ENCODE measurements at places on chromosomes 16 and 17.

DNA sequence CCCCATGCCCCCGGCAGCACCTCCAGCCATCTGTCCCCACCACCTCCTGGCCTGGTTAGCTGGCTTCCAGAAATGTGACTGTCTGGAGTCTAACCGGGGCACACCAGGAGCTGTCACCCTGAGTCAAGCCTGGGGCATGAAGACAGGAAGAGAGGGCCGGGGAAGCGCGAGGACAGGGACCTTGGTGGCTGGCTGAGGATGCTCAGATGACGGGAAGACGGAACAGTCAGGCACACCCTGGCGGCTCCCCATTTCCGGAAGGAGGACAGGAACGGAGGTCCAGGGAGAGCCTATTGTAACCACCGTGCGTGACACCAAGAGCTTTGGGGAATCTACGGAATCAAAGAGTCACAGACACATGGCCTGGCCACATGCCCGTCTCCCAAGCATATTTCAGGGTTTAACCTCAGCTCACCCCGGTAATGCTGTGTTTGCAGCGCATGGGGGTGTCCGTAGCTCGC lies 51.7 kb downstream of the SDK2 start:
- DNase-seq, result no peak

DNA sequence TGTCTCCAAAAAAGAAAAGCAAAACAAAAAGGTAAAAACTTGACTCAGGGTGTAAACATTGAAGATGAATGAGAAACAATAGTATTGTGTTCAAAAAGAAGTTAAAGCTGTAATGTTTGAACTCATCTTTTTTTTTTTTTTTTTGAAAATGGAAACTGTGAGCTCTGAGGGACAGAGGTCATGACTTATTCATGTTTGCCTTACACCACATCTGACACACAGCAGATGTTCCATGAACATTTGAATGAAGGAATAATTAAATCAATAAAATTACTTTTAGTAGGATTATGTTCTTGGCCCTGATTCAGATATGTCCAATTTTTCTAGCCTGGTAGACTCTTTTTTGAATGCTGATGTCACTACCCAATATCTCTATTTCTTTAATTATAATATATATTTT lies 95.7 kb upstream of the MED13 start:
- no peak for DNase-seq

- DNase-seq, result no peak
Observed at GRCh38 chr16:54862529-54862928, 68.1 kb upstream of the IRX5 start.

DNA sequence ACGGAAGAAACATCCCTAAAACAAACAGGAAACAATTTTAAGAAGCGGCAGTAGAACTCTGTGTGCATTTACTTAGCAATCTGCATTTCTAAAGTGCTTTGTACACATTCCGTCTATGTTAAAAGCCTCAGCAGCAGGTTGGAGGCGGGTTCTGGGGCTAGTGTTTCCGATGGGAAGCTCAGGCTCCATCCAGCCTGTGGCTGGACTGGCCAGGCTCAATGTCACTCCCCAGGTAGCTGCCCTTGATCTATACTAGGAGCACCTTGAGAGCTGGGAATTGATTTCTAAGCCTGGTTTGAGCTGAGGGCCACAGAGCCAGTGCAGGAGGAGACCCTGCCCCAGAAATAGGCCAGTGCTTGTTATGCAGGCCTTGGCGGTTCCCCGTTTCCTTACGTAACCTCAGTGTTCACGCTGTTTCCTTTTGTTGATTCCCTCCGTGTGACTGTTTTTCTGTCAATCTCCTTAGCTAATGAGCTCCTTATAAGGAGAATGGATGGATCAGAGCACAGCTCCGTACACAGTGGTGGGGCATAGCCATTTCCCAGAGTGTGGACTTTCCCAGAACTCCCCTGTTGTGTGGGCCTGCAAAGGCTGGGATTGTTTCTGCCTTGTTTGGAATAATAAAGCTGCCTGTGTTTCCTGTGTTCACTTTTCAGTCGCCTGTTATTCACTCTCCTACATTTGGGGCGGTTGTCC lies 21.4 kb downstream of the ADORA2B start:
- DNase-seq, result peak; percentile 78

GRCh38 chr17:37744633-37744927 lies 279 bp downstream of the HNF1B start:
- DNase-seq, result no peak

DNA sequence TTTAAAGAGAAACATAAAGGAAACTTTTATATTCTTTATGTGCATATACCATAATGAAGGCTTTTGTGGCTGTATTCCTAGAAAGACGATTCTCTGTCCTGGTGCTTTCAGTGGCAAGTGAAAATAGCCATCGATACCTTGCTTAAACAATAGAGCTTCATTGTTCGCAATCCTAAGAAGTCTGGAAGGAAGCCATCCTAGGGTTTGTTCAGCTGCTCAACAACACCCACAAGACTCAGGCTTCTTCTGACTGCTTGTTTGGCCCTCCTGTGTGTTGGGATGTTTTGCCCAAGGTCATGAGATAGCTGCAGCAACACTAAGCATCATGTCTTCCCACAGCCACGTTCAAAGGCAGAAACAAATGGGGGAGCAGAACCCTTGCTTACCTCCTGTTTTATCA lies 36.1 kb upstream of the COX10 start:
- no peak for DNase-seq

- no peak for DNase-seq
Observed at GRCh38 chr17:39229274-39229913, 3.6 kb upstream of the STAC2 start.

DNA sequence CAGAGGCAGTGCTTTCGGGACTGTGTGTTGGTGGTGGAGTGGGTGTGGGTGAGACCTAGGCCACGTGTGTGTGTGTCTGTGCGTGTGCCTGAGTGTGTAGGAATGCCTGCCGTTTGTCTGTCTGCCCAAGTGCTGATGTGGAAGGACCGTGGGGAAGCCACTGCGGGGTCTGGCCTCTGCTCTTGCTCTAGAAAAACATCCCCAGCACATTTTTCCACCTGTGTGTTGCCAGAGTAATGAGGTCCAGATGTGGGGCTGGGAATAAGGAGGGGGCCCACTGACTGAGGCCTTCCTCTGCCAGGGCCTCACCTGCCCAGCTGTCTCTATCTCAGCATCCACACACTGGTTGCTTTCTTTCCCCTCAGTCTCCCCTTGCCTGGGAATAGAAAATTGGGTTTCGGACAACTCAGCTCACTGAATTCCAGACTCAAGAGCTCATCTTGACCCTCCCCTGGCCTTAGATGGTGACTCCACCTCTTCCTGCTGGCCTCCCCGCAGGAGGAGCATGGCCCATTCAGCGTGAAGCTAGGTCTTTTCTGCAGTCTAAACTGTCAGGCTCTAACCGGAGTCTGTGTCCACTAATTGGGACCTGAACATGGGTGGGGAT lies 7.6 kb downstream of the SGCA start:
- DNase-seq, result no peak

- no peak for DNase-seq
Observed at GRCh38 chr16:71214746-71215381, 15.7 kb downstream of the HYDIN start.

- DNase-seq, result no peak
Observed at GRCh38 chr16:49283376-49284049, 1.9 kb upstream of the CBLN1 start.

DNA sequence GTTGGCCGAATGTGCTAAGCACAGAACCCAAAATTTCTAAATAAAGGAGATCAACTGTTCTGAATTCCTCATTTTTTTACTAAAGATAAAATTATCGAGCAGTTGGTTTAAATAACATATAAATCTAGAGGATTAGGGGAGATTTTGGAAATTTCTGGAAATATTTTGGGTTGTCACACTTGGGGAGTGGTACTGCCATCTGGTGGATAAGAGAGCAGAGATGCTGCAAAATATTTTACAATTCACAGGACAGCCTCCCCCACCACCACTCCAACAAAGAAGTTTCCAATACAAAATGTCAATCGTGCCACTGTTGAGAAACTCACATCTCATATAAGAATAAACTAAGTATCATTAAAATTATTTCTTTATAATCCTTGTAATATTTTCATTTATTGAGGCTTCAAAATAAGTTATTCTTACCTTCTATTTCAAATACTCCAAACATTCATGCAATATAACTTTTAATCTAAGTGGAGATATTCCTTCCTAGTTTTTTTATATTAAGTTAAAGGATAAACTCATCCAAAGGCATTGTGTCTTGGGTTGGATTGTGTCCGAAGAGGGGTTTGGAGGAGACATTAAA lies 17.0 kb upstream of the ABCA8 start:
- DNase-seq, result peak; percentile 56

GRCh38 chr17:50672071-50672470 lies 35.6 kb downstream of the ANKRD40 start:
- DNase-seq, result no peak

DNA sequence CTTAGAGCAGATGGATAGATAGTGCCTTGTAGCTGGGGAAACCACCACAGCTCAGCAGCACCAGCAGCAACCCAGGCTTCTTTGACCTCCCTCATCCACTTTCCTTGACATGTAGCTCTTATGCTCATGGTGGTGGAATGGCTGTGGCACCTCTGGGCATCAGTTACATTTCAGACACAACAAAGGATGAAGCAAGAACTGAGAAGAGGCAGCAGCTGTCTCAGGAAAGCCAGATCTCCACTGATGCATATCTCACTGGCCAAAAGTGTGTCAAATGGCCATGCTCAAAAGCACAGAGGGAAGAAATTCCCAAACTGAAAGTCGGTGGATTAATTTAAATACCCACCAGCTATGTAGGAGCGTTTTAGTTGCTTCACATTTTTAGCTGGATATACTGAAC lies 671.4 kb upstream of the SALL1 start:
- no peak for DNase-seq

- DNase-seq, result no peak
Observed at GRCh38 chr16:67242138-67242730, 5.0 kb downstream of the FHOD1 start.

GRCh38 chr16:72384651-72385050 lies 212.7 kb upstream of the PMFBP1 start:
- DNase-seq, result no peak

DNA sequence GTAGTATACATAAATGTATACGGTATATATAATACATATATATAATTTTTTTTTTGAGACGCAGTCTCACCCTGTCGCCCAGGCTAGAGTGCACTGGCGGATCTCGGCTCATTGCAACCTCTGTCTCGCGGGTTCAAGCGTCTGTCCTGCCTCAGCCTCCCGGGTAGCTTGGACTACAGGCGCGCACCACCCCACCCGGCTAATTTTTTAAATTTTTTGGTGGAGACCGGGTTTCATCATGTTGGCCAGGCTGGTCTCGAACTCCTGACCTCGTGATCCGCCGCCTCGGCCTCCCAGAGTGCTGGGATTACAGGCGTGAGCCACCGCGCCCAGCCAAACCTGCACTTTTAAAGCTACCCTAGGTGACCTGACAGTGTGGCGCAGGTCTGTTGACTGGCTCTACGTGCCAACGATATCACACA lies 745 bp downstream of the PAM16 start:
- no peak for DNase-seq

DNA sequence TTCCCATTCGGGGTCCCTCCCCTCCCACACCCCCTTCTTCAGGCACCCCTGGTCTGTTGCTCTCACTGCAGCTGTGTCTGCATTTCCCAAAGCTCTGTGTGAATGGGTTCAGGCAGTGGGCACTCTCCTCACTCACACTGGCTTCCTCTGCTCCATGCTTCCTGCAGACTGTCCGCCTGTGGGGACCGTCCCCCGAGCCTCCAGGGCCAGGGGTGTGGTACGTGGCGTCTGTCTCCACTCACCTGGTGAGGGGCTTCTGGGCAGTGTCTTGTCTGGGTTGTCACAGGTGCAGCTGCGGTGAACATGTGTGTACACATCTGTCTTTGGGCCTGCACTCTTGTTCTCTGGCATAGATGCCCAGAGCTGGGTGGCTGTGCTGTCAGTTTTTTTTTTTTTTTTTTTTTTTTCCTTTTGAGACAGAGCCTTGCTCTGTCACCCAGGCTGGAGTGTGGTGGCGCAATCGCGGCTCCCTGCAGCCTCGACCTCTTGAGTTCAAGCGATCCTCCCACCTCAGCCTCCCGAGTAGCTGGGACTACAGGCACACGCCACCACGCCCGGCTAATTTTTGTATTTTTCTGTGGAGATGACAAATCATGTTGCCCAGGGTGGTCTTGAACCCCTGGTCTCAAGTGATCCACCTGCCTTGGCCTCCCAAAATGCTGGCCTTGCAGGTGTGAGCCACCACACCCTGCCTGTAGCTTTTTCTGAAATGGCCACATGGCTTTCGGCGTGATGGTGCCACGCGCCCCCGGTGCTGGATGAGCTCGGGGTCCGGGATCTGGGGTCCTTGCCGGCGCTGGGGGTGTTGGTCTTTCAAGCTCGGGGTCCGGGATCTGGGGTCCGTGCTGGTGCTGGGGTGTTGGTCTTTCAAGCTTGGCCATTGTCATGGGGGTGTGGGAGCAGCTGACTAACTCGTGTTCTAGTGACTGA lies 56.5 kb upstream of the ZNF750 start:
- DNase-seq, result no peak
